ENCODE measurements at places on chromosomes 1 and 21.

DNA sequence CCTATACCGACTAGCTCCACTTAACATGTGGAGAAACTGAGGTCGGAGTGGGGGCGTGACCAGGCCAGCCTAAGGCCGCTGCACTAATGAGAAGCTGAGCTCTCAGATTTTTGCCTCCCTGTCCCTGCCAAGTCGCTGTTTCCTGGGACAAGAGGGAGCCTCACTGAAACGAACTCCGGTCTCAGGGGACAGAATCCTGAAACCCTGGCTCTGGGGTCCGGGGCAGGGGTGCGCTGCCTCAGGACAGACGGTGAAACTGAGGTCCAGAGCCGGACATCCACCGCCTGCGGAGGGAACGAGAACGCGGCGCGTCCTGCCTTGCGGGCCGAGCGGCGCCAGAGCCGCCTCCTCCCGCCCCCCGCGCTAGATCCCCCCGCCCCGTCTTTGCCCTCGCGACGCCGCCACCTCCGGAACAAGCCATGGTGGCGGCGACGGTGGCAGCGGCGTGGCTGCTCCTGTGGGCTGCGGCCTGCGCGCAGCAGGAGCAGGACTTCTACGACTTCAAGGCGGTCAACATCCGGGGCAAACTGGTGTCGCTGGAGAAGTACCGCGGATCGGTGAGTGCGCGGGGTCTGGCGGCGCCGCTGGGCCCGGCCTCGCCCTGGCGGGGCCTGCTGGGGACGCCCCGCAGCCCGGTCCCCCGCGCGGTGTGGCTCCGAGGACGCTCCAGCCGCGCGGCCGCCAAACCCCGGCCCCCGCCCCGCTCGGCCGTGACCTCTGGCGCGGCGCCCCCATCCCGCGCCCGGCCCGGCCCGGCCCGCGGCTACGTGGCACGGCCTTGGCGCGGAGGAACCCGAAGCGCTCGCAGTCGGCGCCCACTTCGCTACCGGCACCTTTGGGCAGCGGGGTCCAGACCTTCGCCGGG lies at the start of gene GPX7:
TSS of gene GPX7 (plus strand) at position 381 of the 865 bp plus-strand sequence. CDS start at position 420, 39 bp downstream.
- DNase-seq = no peak

DNA sequence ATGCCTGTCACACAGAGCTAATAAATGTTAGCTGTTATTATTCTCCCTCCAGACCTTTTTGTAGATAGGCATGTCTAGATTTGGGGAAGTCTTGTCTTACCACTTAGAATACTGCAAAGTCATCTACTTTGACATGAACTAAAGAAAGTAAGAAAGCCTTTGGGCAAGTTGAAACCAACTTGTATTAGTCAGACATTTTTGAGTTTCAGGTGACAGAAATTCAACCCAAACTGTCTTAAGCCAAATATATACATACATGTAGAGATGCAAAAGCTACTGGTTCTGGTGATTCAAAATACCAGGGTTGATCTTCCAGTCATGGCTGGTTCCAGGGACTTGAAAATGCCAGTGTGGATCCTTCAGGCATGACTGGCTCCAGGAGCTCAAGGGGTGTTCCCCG lies 276.8 kb upstream of the TMEM51 start:
- DNase-seq = no peak

GRCh38 chr1:177517546-177517945 lies 346.8 kb downstream of the BRINP2 start:
- no peak for DNase-seq

- no peak for DNase-seq
These were observed 276.6 kb downstream of the NFIA start for GRCh38 chr1:61358770-61359455.
